PC-9 (cell line): ENCODE measurements at places on chromosomes 2 and 18. TPM values are rescaled to one million over a fixed set of nuclear protein-coding genes. Genes with fewer than 3 reads are reported as not detected.

Gene ANKRD29
- 4.3 and 4.6 TPM in 2 replicates for total RNA-seq

Gene CAPN13
- 1.1 and 1.5 TPM in 2 replicates for total RNA-seq

Gene C2orf66
- 0.22 TPM in 1 of 2 replicates, not detected in the other for total RNA-seq

Gene GRP
- not detected in 2 replicates for total RNA-seq

Gene VWA3B
- not detected in 2 replicates for total RNA-seq

DNA sequence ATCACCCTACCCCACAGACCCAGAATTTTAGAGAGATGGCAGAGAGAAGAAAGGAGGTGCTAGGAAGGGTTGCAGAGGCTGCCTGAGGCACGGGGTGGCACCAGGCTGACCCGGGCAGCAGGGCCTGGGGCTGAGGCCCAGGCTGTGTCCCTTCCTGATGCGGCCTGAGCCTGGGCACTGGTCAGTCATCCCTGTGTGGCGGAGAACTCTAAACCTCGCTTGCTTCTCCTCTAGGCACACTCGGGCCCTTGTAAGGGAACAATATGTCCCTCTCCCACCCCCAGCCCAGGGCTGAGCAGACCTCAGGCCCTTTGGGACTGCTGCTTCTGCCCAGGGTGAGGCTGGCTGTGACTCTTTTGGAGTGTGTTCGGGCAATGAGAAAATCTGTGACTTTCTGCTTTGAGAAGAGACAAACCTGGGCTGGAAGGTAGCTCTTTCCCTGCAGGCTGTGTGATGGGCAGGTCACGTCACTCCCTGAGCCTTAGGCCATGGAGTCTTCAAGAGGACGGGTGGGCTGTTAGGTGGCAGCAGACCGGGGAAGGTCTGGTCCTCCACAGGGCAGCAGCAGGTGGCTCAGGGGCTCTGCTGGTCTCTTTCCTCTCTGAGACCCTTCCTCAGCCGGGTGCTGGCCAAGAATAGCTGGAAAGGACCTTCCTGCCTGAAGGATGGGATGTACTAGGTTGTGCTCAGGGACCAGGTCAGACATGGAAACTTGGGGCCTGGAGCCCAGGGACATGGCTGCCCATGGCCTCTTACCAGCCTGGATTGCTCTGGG, 96.8 kb downstream of the GLI2 start:
- no peak for DNase-seq

- no peak for DNase-seq
Observed at GRCh38 chr2:235520787-235521186, 26.9 kb downstream of the AGAP1 start.

- DNase-seq = peak; percentile 40
Observed at GRCh38 chr18:50401888-50402287, 27.0 kb downstream of the SKA1 start.

- DNase-seq = no peak
Observed at GRCh38 chr2:203775684-203776083, 69.2 kb downstream of the CD28 start.
